ENCODE measurements at places on chromosomes 5 and 9.

GRCh38 chr5:163165277-163165676 lies 272.1 kb upstream of the CCNG1 start:
- no peak for DNase-seq

DNA sequence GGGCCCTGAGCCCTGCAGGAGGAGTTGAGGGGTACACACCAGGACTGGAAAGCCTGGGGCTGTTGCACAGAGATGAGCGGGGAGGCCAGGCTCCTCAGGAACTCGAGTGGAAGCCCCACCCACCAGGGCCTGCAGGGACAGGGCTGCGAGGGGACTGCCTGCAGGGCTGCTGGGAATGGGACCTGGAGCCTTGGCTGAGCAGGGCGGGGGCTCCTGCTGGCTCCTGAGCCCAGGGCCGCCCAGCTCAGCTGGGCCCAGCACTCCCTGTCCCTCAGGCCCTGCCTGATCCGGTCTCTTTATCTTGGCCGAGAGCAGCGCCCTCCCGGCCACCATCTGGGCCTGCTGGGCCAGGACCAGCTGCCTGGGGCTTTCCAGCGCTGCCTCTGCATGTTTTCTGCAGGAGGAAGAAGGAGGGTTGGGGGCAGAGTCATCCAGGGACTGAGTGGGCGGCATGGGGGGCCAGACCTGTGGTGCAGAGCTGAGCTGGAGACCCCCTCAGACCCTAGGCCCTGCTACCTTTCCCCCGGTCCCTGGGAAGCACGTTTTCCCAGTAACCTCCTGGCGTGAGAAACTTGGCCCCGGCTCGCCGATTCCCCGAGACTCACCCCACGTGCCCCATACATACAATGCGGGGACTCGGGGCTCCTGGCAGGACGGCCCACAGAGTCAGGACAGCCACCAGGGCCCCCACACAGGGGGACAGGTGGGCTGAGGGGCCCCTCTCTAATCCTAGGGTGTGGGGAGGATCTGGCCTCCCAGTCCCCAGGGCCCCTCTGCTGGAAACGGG lies 9.4 kb downstream of the LCN12 start:
- DNase-seq = no peak

GRCh38 chr5:74075501-74076484 lies 449.8 kb downstream of the ARHGEF28 start:
- DNase-seq = no peak

- DNase-seq = no peak
Observed at GRCh38 chr9:128762671-128763449, 8.9 kb downstream of the ZER1 start.

DNA sequence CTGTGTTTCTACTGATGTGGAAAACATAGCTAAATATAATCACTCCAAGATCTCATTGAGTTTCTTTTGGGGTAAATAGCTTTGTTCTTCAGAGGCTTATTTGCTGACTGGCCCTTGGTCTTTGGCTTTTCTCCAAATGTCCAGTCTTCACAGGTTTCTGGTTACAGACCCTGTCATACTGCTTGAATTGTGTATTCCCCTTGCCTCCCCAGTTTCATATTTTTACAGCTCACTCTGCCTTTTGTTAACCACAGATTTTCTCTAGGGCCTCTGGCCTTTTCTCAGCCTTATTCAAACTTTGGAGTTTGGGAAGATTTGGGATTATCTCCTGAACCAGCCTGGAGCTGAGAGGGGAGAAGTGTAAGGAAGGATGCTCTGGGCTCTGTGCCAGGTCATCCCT lies 23.9 kb downstream of the ISOC1 start:
- no peak for DNase-seq

DNA sequence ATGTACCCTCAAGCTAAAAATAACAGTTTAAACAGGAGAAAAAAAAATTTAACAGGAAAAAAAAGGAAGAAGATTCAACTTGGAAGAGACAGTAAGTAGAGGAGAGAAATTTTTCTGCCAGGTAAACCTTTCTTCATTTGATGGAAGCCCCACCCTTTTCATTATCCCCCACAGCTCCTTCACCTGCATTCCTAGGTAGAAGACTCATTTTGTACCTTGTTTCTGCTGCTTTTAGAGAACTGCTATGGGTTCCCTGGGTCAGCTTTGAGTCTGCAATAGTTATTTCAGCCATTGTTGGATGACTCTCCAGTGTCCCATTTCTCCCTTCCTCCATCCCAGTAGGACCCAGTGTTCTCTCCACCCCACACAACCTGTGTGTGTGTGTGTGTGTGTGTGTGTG lies 74.1 kb upstream of the CPEB4 start:
- no peak for DNase-seq

- DNase-seq = no peak
Observed at GRCh38 chr5:109177227-109177626, 232.5 kb downstream of the PJA2 start.

DNA sequence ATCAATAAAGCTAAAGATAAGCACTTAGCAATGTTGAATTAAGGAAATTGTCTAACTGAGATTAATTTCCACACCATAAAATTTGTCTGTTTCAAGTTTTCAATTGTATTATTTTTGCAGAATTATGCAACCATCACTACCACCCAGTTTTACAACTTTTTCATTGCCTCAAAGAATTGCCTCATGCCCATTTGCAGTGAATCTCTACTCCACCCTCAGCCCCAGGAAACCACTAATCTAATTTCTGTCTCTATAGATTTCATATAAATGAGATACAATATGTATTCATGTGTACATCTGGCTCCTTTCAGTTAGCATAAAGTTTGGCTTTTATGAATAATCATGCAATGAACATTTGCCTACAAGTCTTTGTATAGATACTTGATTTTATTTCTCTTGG lies 72.9 kb downstream of the PTCD2 start:
- DNase-seq = no peak

Data from AG10803 (cell line).